ENCODE measurements at places on chromosomes 2 and 18. TPM values are rescaled to one million over a fixed set of nuclear protein-coding genes. Genes with fewer than 3 reads are reported as not detected.
A peak's percentile ranks its signal among the peaks of the same experiment; 100 is the strongest.

DNA sequence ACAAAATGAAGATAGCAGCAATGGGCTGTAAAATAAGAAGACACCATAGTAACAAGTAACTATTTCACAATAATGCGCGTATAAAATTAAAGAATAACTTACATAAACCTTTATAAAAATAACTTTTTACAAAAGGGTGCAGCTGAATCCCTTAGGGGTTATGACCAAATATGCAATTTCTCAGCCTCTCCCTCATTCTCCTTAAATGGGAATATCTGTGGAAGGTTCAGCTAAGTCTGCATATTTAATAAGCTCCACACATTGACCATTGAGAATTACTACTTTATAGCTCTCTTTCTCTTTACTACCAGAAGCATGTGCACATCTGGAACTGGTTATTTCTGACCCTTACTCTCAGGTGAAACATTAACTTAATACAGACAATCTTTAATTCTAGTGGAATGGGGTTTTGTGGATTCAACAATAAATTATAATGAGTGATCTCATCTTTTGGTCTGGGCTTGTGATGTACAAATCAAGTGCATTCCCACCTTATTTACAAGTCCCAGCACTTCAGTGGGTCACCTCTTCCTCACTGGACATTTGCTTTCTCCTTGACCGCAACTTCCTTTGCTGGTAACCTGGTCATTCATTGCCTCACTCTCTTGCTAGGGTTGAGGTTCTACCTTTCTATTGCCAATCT is 15.7 kb downstream of the ARHGAP15 start:
- no peaks in the 10 kb centered on the region for H3K27me3 ChIP-seq
- no peak overlapping the region for H3K27ac ChIP-seq
- H3K4me1 ChIP-seq, result no peaks in the 10 kb centered on the region
- no peak for DNase-seq
- no peaks in the 10 kb centered on the region for H3K36me3 ChIP-seq
- H3K4me3 ChIP-seq, result no peak overlapping the region

DNA sequence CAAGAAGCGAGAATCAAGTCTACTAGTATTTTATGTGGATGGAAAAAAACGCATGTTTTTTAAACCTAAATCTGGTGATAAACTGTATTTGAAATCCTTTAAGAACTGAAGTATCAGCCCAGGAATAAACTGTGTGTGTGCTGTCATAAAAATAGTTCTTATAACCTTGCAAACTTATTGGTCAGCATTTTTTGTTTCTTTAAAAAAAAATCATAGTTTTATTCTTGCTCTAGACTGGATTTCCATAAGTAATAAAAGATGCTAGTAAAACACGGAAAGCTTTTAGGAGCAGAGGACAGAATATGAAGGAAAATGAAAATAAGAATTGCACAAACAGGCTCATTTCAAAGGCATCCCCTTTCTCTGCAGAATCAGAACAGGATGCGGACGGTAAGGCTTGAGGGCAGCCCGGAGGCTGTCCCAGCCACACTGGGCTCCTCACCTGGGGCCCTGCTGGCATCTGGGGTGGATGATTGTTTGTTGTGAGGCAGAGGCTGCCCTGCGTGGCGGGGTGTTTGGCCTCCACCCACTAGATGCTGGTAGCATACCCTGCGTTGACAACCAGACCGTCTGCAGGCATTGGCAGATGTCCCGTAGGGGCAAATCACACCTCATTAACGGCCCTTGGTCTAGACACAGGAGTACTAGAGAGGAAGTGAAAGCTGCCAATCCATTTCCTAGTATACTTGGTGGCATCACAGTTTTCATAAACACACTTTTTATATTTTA is 52.5 kb downstream of the MBP start:
- no peaks in the 10 kb centered on the region for H3K36me3 ChIP-seq
- H3K4me1 ChIP-seq, result 0 out of 2 replicates have a peak, but pooled peaks cover 7% of the 10 kb centered on the region
- H3K4me3 ChIP-seq, result no peak overlapping the region

- no peaks in the 10 kb centered on the region for H3K36me3 ChIP-seq
- no peaks in the 10 kb centered on the region for H3K4me1 ChIP-seq
- no peak for DNase-seq
- H3K27ac ChIP-seq, result no peak overlapping the region
- no peak overlapping the region for H3K4me3 ChIP-seq
- H3K27me3 ChIP-seq, result no peaks in the 10 kb centered on the region
These were observed 577.1 kb upstream of the KLHL29 start for GRCh38 chr2:22807872-22808271.

DNA sequence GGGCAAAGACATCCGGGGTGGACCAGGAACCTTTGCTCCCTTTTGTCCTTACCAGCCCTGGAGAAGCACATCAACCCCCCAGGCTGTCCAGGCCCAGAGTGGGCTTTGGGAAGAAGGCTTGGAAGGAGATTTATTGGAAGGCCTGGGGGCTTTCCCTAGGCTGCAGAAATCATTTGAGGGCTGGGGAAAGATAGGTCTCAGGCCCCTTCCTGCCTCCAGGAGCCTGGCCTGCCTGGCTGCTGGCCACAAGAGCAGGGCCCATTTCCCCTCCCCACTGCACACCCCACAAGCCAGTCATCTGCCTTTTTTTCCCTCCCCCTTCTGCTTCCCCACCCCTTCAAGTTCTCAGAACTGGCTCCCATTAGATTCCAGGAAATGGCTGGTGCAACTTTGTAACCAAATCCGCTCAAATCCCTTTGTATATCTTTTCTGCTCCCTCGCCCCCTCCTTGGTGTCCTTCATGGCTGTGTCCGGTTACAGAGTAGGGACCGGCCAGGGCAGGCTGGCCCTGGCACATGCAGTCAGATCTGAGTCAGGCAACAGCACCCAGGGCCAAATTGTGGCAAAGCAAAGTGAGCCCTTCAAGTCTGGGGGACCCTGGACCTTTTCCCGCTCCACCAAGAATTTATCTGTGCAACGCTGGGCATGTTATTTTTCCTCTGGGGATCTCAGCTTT is 20.8 kb upstream of the TNP1 start:
- DNase-seq, result no peak
- H3K4me3 ChIP-seq, result no peak overlapping the region
- H3K36me3 ChIP-seq, result no peaks in the 10 kb centered on the region
- H3K4me1 ChIP-seq, result no peaks in the 10 kb centered on the region
- no peaks in the 10 kb centered on the region for H3K27me3 ChIP-seq
- H3K27ac ChIP-seq, result no peak overlapping the region

- H3K36me3 ChIP-seq, result 0 out of 2 replicates have a peak, but pooled peaks cover 8% of the 10 kb centered on the region
- no peaks in the 10 kb centered on the region for H3K4me1 ChIP-seq
- no peaks in the 10 kb centered on the region for H3K27me3 ChIP-seq
- no peak for DNase-seq
These were observed 74.2 kb downstream of the LPIN1 start for GRCh38 chr2:11820650-11821049.

GRCh38 chr18:44130376-44130942 is 550.2 kb upstream of the SETBP1 start:
- H3K4me1 ChIP-seq, result peaks cover 24% of the 10 kb centered on the region
- no peaks in the 10 kb centered on the region for H3K36me3 ChIP-seq
- no peaks in the 10 kb centered on the region for H3K27me3 ChIP-seq

GRCh38 chr2:233686928-233687327 is 5.2 kb downstream of the UGT1A7 start:
- no peak overlapping the region for H3K4me3 ChIP-seq
- H3K4me1 ChIP-seq, result no peaks in the 10 kb centered on the region
- no peak for DNase-seq
- no peak overlapping the region for H3K27ac ChIP-seq
- H3K27me3 ChIP-seq, result 0 out of 2 replicates have a peak, but pooled peaks cover 7% of the 10 kb centered on the region

DNA sequence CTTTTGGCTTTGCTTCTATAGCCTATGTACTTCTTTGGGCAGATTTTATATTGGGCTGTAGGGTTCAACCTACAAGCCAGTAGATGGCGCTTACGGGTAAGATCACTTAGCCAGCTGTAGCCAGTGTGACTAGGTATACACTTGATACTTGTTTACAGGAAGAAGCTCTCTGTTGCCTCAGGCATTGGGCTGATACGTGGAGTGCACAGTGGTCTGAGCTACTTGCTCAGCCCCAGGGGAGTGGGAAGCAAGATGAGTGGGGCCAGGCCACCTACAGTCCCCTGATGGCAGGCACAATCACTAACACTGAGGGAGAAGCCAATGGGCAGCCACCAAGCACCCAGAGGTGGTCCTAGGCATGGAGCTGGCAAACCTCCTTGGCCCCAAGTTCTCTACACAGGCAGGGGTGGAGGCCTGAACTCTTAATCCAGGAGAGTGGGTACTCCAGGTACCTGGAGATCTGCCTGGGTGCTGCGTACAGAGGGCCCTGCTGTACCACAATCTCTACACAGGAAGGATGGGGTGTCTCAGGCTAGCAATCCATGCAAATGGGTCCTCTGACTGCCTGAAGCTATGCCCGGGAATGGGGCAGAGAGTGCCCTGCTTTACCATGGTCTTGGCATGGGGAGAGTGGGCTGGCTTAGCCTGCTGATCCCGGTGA is 122.2 kb downstream of the NCOA1 start:
- H3K4me3 ChIP-seq, result no peak overlapping the region
- no peaks in the 10 kb centered on the region for H3K27me3 ChIP-seq
- H3K4me1 ChIP-seq, result no peaks in the 10 kb centered on the region

- H3K4me1 ChIP-seq, result peaks cover 84% of the 10 kb centered on the region
- peak; percentile 99 for DNase-seq
- no peaks in the 10 kb centered on the region for H3K36me3 ChIP-seq
- H3K4me3 ChIP-seq, result no peak overlapping the region
These were observed 63.2 kb downstream of the ZEB2 start for GRCh38 chr2:144456680-144457079.

- H3K27me3 ChIP-seq, result no peaks in the 10 kb centered on the region
- H3K36me3 ChIP-seq, result no peaks in the 10 kb centered on the region
- H3K27ac ChIP-seq, result no peak overlapping the region
- H3K4me1 ChIP-seq, result no peaks in the 10 kb centered on the region
- H3K4me3 ChIP-seq, result no peak overlapping the region
These were observed 7.0 kb downstream of the NCKAP5 start for GRCh38 chr2:133561045-133561852.

GRCh38 chr2:61470122-61470951 is 550 bp downstream of the USP34 start:
- DNase-seq, result peak; percentile 88
- H3K4me1 ChIP-seq, result peaks cover 16% of the 10 kb centered on the region
- H3K4me3 ChIP-seq, result peak overlapping the region; percentile 89
- H3K36me3 ChIP-seq, result no peaks in the 10 kb centered on the region
- peak overlapping the region; percentile 66 for H3K27ac ChIP-seq

GRCh38 chr2:37323781-37324535 is 675 bp downstream of the PRKD3 start:
- H3K27ac ChIP-seq, result peak overlapping the region; percentile 77
- peak overlapping the region; percentile 85 for H3K4me3 ChIP-seq
- no peaks in the 10 kb centered on the region for H3K27me3 ChIP-seq
- peak; percentile 61 for DNase-seq
- H3K36me3 ChIP-seq, result no peaks in the 10 kb centered on the region

DNA sequence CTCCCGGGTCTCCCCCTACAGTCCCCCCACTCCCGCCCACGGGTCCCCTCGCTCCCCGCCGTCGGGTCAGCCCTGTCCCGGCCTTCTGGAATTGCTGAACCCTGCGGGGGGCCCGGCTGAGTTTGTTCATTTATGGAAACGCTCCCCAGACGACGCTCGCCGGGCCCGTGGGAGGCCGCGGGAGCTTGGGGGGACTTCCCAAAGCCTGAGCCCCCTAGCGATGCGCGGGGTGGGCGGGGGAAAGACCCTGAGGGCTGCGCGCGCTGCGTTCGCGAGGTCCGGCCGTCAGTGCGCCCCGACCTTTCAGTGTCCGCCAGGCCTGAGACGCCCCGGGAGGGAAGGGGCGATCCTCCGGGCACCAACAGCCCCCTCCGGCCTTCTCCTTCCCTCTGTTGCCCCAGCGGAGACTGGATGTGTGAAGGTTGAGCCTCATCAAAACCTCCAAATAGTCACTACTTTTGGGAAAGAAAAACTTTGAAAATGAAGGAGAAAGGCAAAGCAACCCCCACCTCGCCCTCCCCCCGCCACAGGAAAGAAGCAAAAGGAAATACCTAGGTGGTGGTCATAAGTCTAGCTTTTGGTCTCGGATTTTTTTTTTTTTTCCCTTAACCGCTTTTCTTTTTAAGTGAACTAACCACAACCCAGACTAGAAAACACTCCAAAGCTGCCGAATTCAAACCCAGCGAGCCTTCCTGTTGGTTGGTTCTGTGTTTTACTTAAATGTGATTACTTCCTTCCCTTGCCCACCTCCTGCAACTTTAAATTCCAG is 509 bp upstream of the CYS1 start:
- no peaks in the 10 kb centered on the region for H3K36me3 ChIP-seq
- H3K27ac ChIP-seq, result no peak overlapping the region
- H3K4me1 ChIP-seq, result peaks cover 14% of the 10 kb centered on the region
- H3K27me3 ChIP-seq, result peaks cover 48% of the 10 kb centered on the region

DNA sequence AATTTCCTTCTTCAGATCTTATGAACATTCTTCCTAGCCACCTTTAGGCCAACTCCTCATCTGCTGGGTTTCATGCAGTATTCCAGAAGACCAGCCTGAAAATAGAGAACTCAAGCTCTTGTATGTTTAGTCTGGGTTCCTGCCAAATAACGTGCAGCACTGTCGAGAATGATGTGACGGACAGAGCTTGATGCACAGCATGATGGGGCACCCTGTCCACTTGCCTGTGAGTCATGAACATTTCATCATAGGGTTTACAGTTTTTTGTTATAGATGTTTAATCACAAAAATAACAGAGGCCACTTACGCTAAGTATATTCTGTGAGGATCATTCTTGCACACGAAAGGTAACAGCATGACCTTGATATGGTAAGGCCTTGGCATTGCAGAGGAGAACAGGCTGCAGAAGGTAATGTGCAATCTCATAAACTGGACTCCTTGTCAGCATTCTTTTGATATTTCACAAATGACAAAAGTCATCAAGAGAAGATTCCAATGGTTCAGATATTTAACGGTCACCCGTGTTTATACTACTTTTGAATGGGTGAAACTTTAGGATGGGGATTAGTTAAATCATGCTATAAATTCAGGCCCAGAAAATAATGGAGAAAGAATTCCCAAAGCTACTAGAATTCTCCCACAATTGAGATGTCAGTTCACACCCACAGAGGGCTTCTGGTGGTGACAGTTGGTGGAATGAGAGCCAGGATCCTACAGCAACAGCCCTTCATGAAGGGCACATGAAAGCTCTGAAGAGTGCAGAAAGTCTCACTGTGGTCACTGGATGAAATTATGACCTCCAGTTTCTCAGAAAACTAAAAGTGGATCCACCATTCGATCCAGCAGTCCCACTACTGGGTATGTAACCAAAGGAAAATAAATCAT is 396.1 kb upstream of the RAB12 start:
- H3K27ac ChIP-seq, result no peak overlapping the region
- H3K4me3 ChIP-seq, result no peak overlapping the region
- no peaks in the 10 kb centered on the region for H3K4me1 ChIP-seq
- H3K27me3 ChIP-seq, result no peaks in the 10 kb centered on the region
- peak; percentile 6 for DNase-seq
- H3K36me3 ChIP-seq, result no peaks in the 10 kb centered on the region

GRCh38 chr2:196291873-196292800 is 120.8 kb upstream of the STK17B start:
- H3K36me3 ChIP-seq, result no peaks in the 10 kb centered on the region
- peaks cover 31% of the 10 kb centered on the region for H3K4me1 ChIP-seq
- no peak overlapping the region for H3K27ac ChIP-seq
- H3K27me3 ChIP-seq, result no peaks in the 10 kb centered on the region

FHOD3 gene
- total RNA-seq, result 10.1 TPM

PLA2R1 gene
- 14.9 TPM for total RNA-seq

CXXC1 gene
- total RNA-seq, result 51.2 TPM

NT5C1B gene
- total RNA-seq, result not detected

NPAS2 gene
- 13.7 TPM for total RNA-seq

FAM124B gene
- total RNA-seq, result not detected

TGFA gene
- 17.3 TPM for total RNA-seq

IL36A gene
- total RNA-seq, result not detected

SANBR gene
- 8.5 TPM for total RNA-seq

STAM2 gene
- total RNA-seq, result 42.6 TPM

IMPA2 gene
- total RNA-seq, result 11.1 TPM

APOB gene
- not detected for total RNA-seq

SH3RF3 gene
- total RNA-seq, result 5.2 TPM
